Memory B cell (primary cell): ENCODE measurements at places on chromosomes 7 and 10.

- no peak for DNase-seq
These were observed 7.3 kb upstream of the CRPPA start for GRCh38 chr7:16428672-16429071.

DNA sequence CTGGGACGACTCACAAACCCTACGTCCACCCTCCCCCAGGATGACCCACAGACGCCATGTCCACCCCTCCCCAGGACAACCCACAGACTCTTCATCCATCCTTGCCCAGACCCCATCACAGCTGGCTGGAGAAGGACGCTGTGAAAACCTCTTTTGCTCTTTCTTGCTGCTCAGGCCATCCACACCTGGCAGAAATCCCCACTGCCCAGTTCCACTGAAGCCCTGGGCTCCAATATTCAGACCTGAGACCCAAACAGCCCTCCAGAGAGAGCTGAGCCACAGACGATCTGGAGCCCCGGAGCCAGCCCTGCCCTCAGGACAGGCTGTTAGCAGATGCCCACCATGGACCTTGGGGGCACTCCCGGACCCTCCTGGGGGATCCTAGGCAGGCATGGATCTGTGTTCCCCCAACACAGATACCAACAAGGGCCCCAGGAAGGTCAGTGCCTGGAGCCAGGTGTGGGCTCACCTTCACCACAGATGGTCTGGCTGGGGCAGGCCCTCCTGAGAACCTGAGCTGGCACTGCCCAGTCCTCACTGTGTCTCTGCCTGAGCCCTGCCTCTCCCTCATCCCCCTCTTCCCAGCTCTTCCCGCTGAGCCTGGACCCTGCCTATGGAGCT, 226.2 kb downstream of the PTPRN2 start:
- DNase-seq = no peak

GRCh38 chr7:11185179-11185815, 211.6 kb downstream of the PHF14 start:
- DNase-seq = no peak

DNA sequence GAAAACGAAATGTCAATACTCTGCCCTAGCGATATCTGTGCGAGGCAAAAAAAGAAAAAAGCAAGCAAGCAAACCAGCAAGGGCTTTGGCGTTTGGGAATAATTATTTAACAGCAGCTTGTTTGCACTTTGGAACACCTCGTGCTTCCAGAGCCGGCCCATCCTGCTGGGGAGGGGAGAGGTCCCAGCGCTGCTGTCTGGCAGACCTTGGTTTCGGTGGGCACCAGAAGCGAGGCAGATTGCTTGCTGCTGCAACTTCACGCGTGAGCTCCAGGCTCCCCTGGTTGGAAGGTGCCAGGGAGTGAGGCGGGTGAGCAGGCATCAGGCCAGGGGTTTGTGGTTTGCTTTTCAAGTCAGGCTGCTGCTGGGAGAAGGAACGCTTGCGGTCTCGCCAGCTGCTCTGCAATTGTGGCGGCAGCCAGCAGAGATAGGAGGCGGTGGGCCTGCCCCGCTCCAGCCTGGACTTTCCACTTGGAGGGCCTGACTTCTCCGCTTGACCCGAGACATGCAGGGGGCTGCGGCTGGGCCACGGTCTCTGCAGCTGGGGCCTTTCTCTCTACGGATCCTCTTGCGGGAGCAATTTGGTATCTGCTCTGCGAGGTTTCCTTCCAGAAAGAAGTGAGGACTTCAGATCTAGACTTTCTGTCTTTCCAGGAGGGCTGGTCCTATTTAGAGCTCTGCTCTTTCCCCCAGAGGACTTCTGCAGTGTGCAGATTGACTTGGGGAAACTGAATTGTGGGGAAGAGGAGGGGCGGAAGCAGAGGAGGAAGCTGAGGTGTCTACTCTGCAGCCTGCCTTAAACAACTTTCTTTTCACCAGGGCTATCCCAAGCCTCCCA, 131.4 kb downstream of the PRPF18 start:
- peak; percentile 19 for DNase-seq

GRCh38 chr7:132276234-132276630, 300.0 kb downstream of the PLXNA4 start:
- no peak for DNase-seq

DNA sequence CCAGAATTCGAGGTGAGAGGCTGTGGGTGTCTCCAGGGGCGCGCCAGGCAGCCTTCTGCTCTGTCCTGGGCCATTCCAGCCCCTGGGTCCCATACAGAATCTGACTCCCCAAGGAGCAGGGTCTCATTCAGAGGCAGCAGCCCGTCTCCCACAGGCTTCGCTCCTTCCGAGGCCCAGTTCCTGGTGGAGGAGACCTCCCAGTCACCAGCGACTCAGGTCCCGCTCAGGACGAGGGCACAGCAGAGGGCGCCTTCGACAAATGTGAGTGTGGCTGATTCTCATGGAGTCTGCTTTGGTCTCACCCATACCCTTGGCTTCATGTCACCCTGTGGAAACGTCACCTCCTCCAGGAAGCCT, 81.8 kb upstream of the GPR26 start:
- no peak for DNase-seq

DNA sequence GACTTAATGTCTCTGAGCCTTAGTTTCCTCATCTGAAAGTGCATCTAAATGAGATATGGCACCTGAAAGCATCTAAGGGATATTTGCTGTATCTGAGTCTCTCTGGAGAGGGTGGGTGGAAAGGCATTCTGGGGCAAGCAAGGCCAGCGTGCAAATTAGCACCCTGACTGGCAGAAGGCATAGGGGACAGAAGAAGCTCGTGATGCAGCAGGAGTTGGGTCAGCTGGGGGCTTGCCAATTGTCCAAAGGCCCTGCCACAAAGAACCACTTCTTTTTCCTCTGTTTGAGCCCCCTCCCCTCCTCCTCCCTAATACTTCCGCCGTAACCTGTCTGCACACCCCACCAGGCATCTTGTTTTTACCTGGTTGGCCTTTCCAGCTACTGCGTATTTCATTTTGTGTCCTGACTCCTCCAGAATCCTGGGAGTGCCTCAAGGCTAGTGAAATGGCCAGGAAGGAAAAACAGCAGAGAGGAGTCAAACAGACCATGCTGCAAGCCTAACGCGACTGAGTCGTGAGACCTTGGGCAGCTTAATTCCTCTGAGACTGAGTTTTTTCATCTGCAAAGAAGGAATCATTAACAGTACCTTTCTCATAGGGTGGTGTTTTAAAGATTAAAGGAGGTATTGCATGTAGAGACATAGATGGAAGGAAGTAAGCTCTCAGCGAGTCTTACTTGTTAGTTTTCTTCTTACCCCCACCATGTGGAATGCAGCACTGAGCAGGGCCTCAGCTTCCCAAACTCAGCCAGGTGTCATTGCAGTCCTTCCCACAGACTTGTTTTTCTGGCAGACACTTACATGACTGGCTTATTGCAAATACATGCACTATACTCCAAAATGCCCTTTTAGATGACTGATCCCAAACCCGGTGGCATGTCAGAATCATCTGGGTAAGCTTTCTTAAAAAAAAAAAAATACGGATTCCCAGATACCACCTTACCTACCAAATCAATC, 49.1 kb upstream of the MXI1 start:
- DNase-seq = no peak

GRCh38 chr10:131227163-131227740, 84.3 kb downstream of the TCERG1L start:
- no peak for DNase-seq

GRCh38 chr10:121281576-121281975, 316.7 kb downstream of the FGFR2 start:
- no peak for DNase-seq

DNA sequence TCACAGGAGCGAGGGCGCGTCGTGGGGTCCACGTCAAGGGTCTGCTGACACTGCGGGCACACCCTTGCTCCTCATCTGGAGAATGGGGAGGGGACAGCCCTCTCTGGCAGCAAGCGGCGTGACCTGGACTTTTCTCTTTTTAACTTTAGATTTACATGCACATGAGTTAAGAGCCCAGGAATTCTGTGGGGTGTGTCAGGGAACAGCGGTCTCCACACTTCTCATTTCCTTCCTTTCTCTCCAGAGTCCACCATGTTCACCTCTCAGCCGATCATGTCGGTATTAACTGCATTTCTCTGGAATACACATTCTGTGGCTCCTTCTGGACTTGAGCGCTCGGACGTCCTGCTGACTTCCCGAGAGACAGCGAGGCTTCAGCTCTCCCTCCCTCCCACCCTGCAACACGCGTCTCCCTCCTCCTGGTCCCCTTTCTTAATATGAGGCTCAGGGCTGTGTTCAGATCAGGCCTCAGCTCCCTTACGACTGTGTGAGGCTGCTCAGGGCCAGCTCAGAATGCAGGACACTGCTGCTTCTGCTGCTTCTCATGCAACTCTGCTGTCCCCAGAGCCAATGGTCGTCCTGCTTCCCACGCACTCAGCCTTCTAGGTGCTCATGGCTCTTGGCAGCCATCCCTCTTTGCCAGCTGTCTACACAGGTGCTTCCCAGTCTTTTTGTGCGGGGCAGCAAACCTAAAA, 261.3 kb downstream of the ELFN1 start:
- DNase-seq = no peak

DNA sequence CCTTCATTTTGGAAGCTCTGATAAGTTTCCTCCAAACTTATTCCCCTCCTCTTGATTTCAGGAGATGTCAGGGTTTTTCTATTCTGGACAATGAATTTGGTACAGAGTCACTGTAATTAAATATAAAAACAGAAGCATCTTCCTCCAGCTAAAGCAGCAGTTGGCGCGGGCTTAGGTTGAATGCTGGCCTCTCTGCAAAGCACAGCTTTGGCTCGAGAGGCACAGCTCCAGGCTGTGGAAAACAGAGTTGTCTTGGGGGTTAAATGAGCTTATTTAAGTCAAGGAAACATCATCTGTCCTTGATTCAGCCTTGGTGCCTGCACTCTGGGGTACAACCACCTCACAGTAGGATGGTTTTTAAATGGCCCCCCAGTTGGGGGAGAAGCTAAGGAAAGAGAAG, 35.0 kb upstream of the PDCD4 start:
- DNase-seq = no peak

DNA sequence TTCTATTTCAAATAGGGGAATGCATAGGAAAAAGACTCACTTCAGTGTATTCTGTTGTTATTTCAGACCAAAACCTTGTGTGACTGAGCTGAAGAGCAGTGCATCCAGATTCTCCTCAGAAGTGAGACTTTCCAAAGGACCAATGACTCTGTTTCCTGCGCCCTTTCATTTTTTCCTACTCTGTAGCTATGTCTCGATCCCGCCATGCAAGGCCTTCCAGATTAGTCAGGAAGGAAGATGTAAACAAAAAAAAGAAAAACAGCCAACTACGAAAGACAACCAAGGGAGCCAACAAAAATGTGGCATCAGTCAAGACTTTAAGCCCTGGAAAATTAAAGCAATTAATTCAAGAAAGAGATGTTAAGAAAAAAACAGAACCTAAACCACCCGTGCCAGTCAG, 12.0 kb downstream of the TET1 start:
- DNase-seq = no peak

- DNase-seq = peak; percentile 50
These were observed 102.2 kb downstream of the RBM20 start for GRCh38 chr10:110746254-110746826.

DNA sequence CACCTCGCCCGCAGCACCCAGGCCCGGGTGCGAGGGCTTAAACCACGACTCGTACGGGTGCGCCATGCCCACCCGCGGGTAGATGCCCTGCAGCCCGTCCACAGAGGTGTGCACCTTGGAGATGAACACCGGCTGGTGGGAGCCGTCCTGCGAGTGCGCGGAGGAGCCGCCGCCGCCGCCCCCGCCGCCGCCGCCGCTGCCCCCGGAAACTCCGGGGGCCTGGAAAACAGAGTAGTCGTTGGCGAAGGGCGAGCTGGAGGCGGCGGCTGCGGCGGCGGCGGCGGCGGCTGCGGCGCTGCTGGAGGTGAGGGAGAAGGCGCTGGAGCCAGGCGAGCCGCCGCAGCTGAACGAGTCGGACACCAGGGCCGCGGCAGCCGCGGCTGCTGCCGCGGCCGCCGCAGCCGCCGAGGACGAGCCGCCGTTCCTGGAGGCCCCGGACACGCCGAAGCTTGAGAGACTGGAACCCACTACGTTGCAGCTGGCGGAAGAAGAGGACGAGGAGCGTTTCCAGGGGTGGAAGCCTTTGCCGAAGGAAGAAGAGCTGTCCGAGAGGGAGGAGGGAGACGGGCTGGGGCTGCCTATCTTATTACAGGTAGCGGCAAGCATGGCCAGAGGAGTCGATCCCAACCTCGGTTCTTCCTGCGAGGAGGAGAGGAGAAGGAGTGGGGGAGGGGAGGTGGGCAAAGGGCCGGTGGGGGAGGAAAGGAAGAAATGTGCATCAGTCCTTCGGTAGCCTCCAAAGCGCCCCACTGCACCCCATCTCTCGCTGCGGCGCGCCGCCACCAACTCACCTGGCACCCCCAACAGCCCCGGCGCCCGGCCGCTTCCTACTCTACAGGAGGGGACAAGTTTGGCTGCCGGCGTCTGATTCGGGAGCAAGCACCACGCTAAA, 1.3 kb downstream of the SP8 start:
- no peak for DNase-seq

DNA sequence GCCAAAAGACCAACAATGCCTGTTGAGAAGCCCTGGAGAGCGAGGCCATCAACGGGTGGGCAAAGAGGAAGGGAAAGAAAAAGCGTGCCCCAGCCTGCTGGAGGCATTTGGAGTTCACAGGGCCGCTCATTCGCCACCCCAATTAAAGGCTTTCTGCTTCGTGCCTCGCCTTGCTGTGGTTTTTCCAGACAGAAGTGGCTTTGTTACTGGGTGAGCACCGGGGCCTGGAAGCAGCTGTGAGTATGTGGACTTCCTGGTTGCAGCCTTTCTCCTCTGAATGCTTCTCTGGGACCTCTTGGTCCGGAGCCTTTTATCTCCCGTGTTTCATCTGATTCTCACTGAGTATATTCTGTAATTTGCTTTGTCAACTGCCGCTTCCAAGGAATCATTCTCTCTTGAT, 118.1 kb upstream of the EGR2 start:
- no peak for DNase-seq

GRCh38 chr7:46850563-46851330, 731.2 kb downstream of the TNS3 start:
- DNase-seq = no peak

DNA sequence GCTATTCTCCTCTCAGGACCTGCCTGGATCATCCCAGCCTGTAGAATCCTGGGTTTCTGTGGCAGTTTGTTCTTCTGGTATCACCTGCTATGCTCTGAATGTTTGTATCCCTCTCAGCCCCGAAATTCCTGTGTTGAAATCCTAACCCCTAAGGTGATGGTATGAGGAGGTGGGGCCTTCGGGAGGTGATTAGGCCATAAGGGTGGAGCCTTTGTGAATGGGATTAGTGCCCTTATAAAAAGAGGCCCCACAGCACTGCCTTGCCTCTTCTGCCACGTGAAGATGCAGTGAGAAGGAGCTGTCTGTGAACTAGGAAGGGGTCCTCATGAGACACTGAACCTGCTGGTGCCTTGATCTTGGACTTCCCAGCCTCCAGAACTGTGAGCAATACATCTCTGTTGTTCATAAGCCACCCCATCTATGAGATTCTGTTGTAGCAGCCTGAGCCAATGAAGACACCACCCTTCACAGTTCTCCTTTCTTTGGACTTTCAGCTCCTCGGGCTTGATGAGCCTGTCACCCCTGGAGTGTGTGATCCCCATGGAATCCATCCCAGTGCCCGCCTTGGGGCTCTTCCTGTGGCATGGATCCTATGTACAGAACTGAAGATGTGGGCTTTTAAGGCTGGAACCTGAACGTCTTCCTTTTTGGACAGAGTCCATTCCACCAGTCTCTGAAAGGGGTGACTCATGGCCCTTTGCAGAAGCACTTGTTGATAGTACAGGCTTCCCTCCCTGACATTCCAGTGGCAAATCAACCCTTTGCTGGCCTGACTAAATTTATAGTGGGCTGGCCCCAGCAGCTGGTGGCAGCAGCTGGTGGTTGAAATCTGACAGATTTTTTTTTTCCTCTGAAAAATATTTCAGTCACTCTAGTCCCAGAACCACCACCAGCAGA, 138.0 kb downstream of the TACC2 start:
- no peak for DNase-seq

GRCh38 chr10:126931544-126931943, 26.3 kb downstream of the DOCK1 start:
- DNase-seq = no peak

GRCh38 chr10:84360637-84361365, 32.4 kb downstream of the CCSER2 start:
- DNase-seq = no peak
